Stimulated activated CD4-positive, alpha-beta T cell treated with anti-CD3 and anti-CD28 coated beads, Interleukin-4, amount 100 ng/mL, for 48 hours (primary cell): ENCODE measurements at places on chromosomes 13 and 19.

DNA sequence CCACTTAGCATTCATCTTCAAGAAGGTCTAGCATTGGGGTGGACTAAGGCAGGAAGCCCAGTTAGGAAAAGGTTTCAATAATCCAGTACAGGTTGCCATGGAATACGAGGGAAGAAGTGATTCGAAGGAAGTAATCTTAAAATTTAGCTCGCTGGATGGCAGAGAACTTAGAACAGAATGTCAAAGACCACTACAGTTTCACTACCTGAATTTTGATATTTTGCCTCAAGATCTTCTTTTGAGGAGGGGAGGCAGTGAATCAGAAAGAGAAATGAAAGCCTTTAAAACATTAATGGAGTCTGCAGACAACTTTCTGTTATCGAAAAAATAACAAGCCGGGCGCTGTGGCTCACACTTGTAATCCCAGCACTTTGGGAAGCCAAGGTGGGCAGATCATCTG lies 7.0 kb upstream of the RAB8A start:
- DNase-seq, result no peak

DNA sequence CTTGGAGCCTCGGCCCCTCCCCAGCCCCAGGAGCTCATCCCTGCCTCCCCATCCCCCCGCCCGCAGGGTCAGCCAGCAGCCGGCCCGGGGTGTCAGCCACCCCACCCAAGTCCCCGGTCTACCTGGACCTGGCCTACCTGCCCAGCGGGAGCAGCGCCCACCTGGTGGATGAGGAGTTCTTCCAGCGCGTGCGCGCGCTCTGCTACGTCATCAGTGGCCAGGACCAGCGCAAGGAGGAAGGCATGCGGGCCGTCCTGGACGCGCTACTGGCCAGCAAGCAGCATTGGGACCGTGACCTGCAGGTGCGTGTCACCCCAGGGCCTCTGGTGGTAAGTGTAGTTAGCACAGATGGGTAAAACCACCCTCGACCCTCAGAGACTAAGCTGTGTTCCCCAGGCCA lies 13.8 kb downstream of the MAP1S start:
- no peak for DNase-seq

- DNase-seq, result no peak
Observed at GRCh38 chr13:50456111-50456510, 387.4 kb downstream of the DLEU7 start.

GRCh38 chr13:24187185-24187584 lies 26.7 kb downstream of the SPATA13 start:
- no peak for DNase-seq

DNA sequence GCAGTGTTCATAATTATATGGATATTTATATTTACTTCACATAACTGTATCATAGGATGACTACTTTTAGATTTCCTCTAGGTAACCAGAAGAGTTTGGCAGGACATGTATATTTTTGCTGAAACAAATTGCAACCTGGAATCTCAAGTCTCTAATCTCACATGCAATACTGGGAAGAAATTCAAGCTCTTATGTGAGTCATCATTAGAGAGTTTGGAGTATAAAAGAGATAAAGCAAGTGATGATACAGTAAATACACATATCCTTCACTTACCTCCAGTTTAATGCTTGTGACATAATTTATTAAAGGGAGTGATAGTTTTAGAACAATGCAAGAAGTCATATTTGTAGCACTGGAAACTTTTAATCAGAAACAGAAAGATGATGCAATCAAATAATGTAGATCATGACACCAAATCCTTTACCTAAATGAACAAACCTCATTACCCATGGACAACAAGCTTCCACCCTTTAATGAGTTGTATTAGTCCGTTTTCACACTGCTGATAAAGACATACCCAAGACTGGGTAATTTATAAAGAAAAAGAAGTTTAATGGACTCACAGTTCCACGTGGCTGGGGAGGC lies 15.8 kb upstream of the OR7A17 start:
- DNase-seq, result no peak

DNA sequence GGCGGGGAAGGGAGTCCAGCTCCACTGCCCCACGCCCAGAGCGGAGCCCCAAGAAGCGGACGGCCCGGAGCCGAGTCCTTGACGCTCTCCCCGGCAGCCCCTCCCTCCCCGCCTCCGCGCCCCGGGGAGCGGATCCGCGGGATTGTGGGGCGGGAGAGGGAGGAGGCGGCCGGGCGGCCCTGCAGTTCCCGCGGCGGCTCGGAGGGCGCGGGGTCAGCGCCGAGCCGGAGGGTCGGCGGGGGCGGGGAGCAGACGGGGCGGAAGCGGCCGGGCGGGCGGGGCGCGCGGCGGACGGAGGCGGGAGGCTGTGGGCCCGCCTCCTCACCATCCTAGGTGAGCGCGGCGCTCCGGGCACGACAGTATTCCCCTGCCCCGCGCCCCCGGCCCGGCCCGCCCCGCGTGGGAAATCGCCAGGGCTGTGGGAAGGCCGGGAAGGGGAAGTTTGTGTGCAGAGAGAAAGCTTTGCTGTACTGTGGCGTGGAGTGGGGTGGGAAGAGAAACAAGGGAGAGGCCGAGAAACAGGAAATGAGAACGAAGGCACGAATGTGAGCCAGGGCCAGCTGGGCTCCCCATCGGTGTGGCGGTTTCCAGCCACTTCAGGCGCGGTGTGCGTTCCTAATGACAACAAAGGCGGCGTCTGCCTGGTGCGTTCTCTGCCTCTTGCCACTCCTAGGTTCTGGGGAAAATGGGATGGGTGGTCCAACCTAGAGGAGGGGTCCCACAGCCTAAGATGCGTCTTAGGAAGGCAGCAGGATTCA lies 1.3 kb upstream of the KLF12 start:
- peak; percentile 41 for DNase-seq

DNA sequence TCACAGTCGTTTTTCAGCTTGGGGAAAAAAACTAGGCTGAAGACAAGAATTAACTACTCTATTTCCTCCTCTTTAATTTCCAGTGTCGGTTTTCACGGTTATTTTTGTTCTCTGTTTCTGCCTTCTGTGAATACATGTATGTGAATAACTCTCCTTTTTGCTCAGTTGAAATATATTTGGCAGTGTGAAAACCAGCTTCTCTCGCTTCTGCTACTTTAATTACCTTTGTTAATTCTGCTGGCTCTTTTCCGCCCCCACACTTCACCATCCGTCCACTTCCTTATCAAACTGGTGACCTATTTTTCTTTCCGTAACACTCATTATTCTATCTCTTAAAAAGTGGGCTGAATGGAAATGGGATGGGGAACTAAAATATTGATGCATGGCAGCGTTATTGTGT lies 126.4 kb downstream of the POU4F1 start:
- DNase-seq, result no peak

- no peak for DNase-seq
Observed at GRCh38 chr13:71474936-71475335, 392.1 kb downstream of the DACH1 start.

- DNase-seq, result no peak
Observed at GRCh38 chr13:31038834-31039552, 106.5 kb downstream of the TEX26 start.

DNA sequence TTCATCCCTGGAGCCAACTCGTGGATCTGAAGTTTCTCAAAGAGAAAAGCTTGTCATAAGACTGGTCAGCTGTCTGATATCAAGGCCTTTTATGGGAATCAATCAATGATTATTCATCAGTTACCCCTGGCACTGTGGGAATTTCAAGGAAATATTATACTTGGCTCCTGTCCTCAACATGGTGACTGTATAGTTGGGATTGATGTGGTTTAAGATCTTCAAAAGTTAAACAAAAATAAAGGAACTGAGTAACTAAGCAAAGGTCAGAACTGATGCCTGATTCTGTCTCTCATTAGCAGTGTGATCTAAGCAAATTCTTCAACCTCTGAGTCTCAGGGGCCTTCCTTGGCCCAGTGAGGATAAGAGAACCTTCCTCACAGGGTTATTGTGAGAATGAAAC lies 22.2 kb upstream of the SERPINE3 start:
- no peak for DNase-seq

GRCh38 chr13:92804346-92804745 lies 422.3 kb upstream of the GPC6 start:
- DNase-seq, result no peak

DNA sequence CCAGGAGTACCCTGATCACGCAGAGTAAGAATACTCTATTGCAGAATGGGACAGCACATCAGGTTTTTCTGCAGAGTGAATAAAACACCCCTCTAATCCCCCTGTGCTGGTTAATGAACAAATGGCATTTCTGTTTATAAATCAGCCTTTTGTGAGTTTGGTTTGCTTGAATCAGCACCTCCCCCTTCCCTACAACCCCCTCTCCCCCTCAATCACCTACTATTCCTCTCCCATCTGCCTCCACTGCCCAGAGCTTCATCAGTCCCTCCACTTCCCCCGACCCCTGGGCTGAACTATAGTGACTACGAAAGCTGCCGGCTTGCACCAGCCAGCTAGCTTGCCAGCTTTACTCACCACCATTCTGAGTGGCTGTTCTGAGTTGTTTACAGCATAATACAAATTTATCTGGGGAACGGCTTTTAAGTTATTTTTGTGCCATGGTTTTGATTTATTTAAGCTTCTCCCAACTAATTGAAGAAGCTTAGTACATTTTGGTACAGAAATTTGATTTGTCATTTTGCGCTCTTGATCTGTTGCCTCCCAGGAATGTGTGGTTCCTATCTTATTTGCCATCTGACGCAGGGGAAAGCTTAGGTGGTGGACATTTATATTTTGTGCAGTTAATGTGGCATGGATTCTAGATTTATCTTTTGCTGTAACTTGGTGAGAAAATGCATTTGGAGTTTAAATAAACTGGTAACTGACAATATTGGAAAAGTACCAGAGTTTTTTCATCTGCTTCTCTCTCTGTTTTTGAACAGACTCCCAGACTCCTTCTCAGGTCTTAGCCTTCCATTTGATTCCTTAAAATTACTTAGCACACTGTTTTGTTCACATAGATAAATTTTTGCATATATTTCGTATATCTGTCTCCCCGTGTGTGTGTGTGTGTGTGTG lies 41.7 kb upstream of the WDFY2 start:
- DNase-seq, result no peak

GRCh38 chr13:48727241-48728011 lies 73.7 kb downstream of the CYSLTR2 start:
- DNase-seq, result no peak

DNA sequence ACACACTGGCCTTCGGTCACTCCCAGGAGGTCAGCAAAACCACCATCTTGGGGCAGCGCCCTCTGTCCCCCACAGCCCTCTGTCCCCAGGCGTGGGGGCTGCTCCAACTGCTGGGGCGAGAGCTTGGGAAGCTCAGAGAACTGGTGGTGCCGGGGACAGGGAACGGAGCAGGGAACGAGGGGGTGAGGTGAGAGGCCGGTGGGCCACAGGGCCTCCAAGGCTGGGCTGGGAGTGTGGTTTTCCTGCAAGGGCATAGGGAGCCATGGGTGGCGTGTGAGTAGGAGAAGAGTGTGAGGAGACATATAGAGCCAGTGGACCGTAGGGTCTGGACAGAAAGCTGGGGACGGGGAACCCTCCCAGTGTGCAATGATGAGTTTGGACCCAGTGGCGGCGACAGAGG lies 34.1 kb downstream of the F2RL3 start:
- no peak for DNase-seq

DNA sequence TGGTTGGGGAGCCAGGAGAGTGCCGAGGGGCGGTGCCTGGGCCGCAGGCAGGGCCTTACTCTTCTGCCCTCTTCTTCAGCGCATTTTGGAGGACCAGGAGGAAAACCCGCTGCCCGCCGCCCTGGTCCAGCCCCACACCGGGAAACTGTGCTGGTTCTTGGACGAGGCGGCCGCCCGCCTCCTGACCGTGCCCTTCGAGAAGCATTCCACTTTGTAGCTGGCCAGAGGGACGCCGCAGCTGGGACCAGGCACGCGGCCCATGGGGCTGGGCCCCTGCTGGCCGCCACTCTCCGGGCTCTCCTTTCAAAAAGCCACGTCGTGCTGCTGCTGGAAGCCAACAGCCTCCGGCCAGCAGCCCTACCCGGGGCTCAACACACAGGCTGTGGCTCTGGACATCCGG lies 9.4 kb downstream of the PGLS start:
- DNase-seq, result no peak

DNA sequence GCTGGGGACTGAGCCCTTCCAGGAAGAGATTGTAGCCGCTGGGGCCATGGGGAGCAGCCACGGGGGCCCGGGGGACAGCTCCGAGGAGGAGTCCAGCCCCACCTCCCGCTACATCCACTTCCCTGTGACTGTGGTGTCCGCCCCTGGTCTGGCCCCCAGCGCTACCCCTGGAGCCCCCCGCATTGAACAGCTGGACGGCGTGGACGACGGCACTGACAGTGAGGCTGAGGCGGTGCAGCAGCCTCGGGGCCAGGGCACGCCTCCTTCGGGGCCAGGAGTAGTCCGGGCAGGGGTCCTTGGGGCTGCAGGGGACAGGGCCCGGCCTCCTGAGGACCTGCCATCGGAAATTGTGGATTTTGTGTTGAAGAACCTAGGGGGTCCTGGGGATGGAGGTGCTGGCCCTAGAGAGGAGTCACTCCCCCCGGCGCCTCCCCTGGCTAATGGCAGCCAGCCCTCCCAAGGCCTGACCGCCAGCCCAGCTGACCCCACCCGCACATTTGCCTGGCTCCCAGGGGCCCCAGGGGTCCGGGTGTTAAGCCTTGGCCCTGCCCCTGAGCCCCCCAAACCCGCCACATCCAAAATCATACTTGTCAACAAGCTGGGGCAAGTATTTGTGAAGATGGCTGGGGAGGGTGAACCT lies 9.6 kb downstream of the IGFLR1 start:
- DNase-seq, result no peak

- no peak for DNase-seq
Observed at GRCh38 chr19:33551676-33552075, 30.1 kb upstream of the PEPD start.

GRCh38 chr13:39040206-39040605 lies 1.9 kb downstream of the NHLRC3 start:
- DNase-seq, result no peak

DNA sequence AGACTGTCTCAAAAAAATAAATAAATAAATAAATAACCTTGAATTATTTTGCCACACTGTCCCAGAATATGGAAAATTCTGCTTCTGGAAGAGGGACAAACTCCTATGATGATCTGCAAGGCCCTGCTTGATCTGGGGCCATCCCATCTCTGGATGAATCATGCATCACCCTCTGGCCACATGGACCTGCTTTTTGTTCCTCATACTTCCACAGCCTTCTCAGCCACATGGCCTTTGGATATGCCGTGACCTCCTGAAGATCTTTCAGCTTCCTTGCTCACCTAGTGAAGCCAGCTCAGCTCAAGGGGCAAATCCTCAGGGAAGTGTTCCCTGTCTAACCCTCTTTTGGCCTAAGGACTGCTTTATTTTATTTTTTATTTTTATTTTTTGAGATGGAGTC lies 10.3 kb downstream of the IER2 start:
- no peak for DNase-seq

DNA sequence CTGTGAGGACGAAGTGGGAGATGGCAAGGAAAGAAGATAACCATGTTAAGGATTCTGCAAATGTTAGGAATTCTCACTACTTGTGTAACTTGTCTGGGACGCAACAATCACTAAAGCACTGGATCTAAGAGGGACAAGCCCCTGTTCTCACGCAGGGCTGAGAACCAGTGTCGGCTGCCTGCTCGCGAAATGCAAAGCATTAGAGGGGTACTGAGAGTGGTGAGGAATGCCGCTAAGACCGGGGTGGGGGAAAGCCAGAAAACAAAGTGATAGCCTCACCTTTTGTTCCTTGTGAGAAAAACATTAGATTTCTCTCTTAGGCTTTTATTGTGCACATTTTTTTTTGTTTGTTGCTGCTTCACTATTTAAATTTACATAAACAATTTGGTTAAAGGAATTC lies 241.9 kb downstream of the ABCC4 start:
- no peak for DNase-seq

- no peak for DNase-seq
Observed at GRCh38 chr19:55311397-55311796, 13.7 kb downstream of the TMEM150B start.

- DNase-seq, result no peak
Observed at GRCh38 chr13:46520166-46520565, 32.8 kb upstream of the LRCH1 start.

GRCh38 chr13:113784645-113785024 lies 25.6 kb downstream of the TMEM255B start:
- no peak for DNase-seq
